Activated T-cell treated with anti-CD3 and anti-CD28 coated beads, Interleukin-2, amount 50 U/mL, for 1 hour (primary cell): ENCODE measurements at places on chromosomes 12 and 14.

DNA sequence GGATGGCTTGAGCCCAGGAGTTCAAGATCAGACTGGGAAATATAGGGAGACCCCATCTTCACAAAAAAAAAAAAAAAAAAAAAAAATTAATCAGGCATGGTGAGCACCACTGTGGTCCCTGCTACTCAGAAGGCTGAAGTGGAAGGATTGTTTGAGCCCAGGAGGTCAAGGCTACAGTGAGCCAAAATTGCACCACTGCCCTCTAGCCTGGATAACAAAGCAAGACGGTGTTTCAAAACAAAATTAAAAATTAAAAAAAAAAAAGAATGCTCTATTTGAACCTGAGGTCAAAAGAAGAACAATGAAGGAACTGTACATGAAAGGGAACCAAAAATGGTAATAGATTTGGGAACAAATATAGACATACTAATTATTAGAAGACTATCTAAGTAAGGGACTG is 40.4 kb downstream of the BMP4 start:
- no peak for DNase-seq

DNA sequence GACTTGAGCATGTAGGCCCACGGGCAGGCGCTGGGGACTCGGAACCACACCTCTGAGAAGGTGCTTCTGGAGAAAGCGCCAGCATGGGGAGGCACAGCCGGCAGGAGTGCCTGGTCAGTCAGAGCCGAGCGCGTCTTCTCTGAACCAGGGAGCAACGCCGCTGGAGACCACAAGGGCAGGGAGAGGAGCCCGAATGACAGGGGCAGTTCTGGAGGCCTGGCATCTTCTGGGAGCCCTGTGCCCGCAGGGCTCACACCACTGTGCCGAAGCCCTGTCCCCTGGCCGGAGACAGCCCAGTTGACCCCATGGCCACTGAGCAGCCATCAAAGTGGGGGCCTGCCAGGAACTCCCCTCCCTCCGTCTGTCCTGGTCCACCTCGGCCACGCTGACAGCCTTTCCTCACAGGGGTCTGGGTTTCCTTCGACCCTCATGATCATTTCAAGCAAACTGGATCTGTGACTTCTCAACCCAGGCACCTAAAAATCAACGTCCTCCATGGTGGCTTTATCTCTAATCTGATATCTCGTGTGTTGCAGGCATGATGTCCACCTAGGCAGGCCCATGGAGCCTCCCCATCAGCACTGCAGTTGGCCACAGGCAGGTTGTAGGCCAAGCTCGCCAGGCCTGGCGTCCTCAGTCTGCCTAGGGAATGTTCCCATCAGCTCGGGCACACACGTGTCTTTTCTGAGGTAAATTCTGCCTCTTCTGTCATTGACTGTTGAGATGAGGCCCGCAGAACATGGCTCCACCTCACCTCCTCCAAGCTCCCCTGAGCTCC is 299.3 kb upstream of the RTL1 start:
- no peak for DNase-seq

DNA sequence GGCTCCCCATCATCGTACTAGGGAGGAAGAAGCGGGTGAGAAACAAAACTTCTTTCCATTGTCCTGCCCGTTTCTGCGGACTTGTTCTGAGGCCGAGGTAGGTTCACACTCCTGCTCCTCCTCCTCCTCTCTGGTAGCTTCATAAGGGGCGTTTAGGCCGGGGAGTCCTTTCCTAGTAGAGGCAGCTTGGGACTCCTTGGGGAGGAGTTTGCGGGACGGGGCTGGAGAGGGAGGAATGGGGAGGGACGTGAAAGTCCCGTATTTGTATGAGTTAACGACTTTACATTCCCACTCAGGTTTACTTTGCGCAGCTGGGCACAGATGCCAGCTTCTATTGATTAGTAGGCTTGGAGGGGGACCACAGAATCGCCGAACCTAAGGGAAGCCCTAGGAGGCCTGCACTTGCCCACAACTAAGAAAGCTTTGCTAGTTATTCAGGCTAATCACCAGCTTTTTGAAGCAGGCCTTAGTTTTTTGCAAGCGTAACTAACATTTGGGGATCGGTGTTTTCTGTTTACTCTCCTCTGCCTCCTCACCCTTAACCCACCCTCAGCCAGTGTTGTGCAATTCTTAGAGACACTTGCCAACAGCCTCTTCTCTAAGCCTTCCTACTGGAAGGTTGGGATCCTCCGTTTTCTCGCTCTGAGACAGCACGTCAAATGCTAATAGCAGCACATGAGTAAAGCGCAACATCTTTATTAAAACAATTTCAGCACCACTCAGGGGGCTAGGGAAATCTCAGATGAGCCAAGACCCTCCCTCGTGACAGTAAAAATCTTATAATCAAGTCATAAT is 499 bp downstream of the RNASE4 start:
- no peak for DNase-seq

DNA sequence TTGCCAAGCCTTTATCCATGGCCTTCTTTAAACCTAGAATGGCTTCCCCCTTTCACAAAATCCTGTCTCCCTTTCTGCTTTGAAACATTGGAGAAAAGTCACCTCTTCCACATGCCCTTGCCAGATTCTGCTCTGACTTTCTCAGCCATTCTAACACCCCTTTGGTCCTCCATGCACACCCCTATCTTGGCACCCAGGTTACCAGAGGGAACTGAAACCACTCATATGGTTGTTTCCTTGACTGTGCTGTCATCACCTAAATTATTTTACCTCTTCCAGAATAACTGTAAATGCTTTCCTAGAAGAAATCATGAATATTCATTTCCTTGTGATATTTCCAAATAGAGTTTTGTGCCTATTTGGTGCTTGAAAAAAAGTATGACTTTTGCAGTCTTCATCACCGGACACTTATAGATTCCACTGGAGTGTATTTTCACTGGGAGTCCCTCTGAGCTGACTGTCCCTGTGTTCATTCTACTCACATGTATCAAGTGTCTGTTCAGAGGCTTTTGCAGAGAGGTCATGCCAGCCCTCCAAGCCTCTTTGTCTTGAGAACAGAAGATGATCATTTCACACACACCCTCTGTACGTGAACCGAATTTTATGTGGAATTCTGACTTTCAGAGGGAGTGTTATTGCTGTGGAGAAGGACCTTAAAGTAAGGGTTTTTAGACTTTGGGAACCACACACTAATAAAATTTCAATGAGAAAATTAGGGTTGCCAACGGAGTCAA is 74.1 kb downstream of the PLXNC1 start:
- DNase-seq: no peak

GRCh38 chr14:76977793-76978720 is 50.5 kb downstream of the IRF2BPL start:
- peak; percentile 79 for DNase-seq

GRCh38 chr14:45135156-45135555 is 574 bp upstream of the FANCM start:
- DNase-seq: no peak

GRCh38 chr14:32933629-32934072 is 5.0 kb upstream of the NPAS3 start:
- no peak for DNase-seq

- no peak for DNase-seq
Observed at GRCh38 chr12:107536613-107537012, 149.0 kb upstream of the PWP1 start.

- DNase-seq: no peak
Observed at GRCh38 chr12:48615681-48616080, 45.8 kb upstream of the LALBA start.

DNA sequence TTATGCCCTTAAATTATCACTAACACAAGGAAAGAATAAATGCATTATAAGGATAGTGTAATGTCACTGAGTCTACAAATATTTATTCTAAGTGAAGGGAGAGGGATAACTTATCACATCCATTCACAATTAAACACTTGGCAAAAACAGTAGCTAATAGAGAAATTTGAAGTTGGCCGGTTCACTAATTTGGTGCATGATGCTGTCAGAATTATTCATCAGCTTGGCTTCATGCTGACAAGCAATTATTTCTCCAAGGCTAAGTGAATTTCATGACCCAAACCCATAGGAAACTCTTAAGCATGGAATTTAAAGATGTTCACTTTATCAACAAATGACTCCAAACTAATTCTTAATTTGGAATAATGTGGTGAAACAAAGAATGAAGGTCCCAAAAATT is 25.0 kb upstream of the NR1H4 start:
- DNase-seq: no peak

DNA sequence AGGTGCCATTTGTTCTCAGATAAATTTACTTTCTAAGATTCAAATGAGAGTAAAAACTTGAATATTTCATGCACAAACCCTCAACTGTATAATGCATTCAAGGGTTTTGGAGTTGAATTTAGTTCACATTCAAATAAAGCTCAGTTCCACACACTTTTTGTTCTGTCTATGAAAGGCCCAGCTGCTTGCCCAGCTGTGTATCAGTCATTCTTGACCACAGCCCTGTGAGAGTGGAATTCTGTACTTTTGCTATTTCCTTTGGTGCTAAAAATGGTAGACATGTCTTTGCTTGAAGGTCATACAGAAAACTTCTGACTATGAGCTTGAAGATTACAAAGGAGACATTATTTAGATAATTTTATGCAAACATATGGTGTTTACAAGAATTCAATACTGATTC is 110.4 kb downstream of the KCNC2 start:
- DNase-seq: no peak

GRCh38 chr14:99356031-99356608 is 84.1 kb upstream of the BCL11B start:
- DNase-seq: no peak

DNA sequence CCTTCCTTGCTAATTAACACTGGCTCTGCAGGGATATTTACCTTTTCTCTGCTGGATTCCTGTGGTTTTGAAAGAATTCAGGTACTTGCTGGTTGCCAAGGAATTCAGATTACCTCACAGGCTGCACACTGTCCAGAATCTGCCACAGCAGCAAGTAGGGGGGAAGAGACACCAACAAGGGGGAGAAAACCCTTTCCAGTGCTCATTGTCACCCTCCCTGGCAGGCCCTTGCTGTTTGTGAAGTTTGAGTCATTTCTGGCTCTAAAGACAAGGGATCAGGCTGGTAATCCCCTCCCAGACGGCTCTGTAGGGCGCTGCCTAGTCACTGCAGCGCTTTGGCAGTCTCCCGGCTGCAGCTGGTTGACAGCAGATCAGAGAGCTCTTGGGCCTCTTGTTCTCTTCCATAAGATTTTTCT is 50.8 kb downstream of the TTLL5 start:
- no peak for DNase-seq

DNA sequence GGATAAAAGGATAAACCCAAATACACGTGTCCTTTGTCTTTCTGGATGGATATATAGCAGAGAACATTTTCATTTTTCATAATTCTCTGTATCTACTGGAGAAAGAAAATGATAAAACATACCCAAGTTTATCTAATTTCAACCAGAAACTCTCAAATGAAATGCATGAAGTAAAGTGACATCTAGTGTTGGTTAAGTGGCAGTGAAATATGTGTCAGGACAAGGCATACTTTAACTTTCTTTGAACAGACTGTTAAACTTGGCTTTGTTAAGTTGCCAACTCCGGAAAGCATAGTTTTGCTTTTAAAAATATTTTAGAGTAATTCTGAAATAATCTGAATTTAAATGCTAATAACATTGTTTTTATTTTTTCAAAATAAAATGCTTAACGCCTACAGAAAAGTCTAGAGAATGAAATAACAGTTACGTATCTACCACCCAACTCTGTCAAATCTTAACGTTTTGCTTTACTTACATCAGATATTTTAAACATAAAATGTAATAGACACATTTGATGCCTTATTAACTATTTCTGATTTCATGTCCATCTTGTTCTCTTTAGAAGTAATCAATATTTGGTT is 25.2 kb upstream of the NTN4 start:
- DNase-seq: no peak

DNA sequence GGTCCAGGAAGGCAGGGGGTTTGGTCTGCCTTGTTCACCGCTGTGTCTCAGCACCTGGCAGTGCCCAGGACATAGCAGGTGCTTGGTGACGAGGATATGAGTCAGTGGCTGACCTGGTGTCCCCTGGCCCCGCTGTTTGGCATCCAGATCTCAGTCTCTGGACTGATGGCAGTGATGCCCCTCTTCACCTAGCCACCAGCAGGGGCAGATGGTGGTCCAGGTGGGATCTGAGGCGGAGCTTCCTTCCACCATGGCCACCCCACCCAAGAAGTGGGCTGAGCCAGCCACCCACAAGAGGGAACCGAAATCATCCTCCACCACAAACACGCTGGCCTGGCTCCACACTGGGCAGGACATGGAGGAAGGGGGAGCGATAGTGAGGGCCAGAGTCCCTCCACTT is 16.1 kb upstream of the SH2B3 start:
- no peak for DNase-seq

GRCh38 chr12:121166356-121166755 is 33.7 kb downstream of the P2RX7 start:
- DNase-seq: no peak

DNA sequence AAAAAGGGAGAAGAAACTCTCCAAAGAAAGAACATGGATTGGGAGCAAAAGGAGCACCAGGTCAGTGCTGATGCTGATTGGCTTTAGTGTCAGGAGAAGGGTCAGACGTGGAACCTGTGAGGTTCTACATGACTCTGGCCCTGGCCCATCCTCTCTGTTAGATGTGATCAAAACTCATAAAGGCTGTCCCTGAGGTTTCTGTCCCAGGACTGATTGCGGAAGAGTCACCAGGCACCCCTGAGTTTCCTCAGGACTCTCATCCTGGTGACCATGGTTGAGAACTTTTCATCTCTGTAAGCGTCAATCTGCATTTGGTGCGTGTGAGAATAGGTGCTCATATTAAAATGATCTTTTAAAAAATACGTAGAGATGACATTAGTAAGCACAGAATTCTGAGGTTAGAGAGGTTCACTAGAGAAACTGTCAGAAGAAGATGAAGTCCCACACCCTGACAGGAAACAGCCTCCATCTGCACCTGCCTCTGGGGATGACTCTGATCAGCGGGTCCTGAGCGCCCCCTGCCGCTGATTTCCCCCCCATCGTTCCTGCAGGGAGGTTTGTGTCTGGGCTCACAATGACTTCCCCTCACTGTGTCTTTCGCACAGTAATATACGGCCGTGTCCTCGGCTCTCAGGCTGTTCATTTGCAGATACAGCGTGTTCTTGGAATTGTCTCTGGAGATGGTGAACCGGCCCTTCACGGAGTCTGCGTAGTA is 741.8 kb downstream of the TMEM121 start:
- DNase-seq: peak; percentile 82

- DNase-seq: no peak
Observed at GRCh38 chr12:11653215-11653753, 3.8 kb downstream of the ETV6 start.

GRCh38 chr14:49962621-49963020 is 69.7 kb downstream of the ARF6 start:
- DNase-seq: no peak
